ENCODE measurements at places on chromosomes 7 and 10.

DNA sequence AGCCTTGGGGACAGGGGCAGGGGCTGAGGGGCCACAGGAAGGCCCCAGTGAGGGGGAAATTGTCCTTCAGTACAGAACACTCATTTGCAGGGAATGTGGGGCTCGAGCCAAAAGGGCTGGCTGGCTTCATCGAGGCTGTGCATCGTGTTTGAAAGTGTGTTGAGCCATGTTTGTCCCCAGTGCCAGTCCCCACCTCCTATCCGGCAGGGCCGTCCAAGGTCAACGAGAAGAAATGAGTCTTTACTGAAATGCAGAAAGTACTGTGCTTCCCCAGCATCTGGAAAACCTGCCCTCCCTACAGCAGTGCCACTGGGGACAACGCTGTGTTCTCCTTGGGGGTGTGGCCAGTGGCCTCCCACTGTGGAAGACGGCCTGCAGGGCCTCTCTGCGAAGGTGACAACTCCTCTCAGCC is 214.1 kb downstream of the KLF6 start:
- no peak for DNase-seq

DNA sequence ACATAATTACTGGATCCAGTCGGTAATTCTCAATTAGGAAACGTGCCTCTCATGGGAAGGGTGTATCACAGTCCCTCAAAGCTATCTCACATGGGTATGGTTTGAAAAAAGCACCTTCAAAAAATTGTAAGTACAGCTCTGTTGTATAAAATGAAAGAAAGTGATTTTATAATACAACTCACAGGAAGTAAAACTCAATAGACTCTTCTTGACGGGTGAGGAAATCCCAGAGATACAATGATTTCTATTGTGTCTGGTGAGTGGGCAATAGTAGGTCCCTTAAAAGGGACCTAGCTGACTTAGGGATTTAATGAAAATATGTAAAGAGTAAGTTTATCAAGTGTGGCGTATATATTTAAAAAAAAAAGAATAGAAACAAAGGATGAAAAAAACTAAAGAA is 27.0 kb downstream of the TASOR2 start:
- no peak for DNase-seq

DNA sequence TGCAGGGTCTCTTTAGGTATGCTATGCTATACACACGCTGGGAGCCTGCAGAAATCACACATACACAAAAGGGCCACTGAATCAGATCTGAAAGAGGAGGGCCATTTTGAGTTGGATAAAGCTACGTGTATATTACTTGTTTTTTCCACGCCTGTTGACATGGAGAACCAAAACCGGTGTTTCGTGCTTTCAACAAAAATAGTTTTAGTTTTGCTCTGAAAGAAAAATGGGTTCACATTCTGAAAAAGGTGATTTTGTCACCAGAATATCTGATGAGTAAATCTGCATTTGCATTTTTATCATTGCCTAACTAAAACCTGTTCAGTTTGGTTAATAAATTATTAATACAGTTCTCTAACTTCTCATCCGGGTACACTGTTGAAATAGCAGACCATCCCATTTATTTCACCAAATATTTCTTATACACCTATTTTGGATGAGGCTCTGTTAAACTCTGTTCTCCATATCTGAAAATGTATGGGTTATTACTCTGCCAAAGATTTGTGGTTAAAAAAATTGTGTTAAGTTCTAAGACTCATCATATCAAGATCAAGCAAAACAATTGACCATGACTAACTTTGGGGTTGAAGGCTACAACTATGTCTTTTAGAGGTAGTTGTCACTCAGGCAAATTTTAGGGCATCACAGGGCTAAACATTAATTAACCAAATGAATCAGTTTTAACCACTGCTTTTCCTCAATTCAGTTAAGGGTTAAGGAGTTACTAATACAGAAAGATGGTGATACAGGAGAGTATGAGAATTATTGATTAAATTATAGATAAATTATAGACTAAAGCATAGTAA is 101.2 kb upstream of the RPA3 start:
- DNase-seq = no peak

- no peak for DNase-seq
Measured at GRCh38 chr10:133442967-133443924, 10.5 kb upstream of the SCART1 start.

DNA sequence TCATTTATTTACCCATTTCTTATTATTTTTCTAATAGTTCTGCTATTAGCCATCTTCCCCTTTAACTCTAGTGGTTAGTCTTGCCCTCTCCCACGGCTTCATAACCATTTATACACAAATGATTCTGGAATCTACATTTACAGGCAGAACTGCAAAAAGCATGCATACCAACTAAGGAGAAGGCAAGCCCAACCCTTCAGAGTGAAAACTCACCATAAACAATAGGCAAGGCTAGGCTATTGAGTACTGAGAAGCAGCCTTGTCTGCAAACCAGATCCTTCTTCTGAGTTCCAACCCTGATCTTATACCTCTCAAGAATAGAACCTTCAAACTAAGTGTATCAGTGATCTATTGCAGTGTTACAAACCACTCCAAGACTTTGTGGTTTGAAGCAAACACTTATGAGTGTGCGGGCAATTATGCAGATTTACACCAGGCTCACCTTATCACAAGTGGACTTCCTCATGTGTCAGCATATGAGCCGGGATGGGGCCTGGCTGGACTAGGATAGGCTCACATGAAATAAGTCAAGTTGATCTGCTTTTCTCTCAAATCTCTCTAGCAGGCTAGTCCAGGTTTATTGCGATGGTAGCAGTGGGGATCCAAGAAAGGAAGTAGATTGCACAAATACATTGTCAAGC is 896.9 kb upstream of the PHF14 start:
- DNase-seq = no peak

GRCh38 chr10:55374060-55374459 is 573.0 kb upstream of the PCDH15 start:
- DNase-seq = no peak

DNA sequence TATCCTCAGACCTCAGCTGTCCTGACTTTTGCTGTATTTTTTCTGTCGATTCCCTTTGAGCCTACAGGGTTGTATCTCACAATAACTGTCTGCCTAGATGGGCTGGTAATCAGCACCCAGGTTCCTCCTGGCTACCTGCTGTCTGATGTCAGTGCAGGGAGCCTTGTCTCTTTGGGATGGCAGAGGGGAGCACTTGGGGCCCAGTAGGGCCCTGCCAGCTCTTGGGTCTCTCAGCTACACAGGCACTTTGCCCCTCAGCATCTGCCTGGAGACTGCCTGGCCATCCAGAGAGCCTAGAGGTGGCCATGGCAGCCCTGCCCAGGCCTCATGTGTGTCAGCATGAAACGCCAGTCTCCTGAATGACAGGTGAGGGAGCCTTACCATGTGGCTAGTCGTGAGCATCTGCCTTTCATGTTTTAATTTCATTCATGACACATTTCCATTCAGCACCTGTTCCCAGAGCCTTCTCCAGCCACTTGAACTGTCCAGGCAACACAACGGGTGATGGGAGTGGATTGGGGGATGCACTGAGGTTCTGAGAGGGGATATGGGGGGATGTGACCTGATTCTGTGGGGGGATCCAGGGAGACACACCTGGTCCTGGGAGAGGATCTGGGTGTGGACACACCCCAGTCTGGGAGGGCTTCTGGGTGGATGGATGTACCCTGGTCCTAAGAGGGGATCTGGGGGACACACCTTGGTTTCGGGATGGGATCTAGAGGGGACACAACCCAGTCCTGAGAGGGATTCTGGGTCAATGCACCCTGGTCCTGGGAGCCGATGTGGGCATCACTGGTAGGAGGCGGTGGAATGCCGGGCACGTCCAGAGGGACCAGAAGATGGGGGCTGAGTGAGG is 21.9 kb downstream of the ADCY1 start:
- DNase-seq = no peak
